ENCODE measurements at places on chromosomes 2 and 18. TPM values are rescaled to one million over a fixed set of nuclear protein-coding genes. Genes with fewer than 3 reads are reported as not detected.

The NEU2 gene
- not detected for total RNA-seq

The CCDC138 gene
- 16.0 TPM for total RNA-seq

The KRTCAP3 gene
- 7.9 TPM for total RNA-seq

The ORC4 gene
- 32.5 TPM for total RNA-seq

The KLHL29 gene
- 1.2 TPM for total RNA-seq

The PAIP2B gene
- 2.5 TPM for total RNA-seq

The C18orf32 gene
- 25.9 TPM for total RNA-seq

The FMNL2 gene
- 0.34 TPM for total RNA-seq

The TMEM150A gene
- total RNA-seq, result 0.91 TPM

The ACVR1C gene
- 2.6 TPM for total RNA-seq

The SERPINB10 gene
- not detected for total RNA-seq

The DOK6 gene
- total RNA-seq, result not detected

The REG3G gene
- not detected for total RNA-seq

The ZNF532 gene
- total RNA-seq, result 2.1 TPM

The NDC80 gene
- 117 TPM for total RNA-seq

The IL1RL1 gene
- total RNA-seq, result 0.74 TPM

The SEPTIN2 gene
- total RNA-seq, result 148 TPM

The SERPINB12 gene
- not detected for total RNA-seq

The DSG2 gene
- 0.23 TPM for total RNA-seq

The RBM44 gene
- total RNA-seq, result 1.0 TPM

The BMP10 gene
- not detected for total RNA-seq

The CAPG gene
- 39.8 TPM for total RNA-seq

The ACMSD gene
- not detected for total RNA-seq

The CYP1B1 gene
- total RNA-seq, result 40.4 TPM

The HOXD12 gene
- not detected for total RNA-seq

The KIAA2012 gene
- total RNA-seq, result not detected

The MYCN gene
- total RNA-seq, result not detected

The TTR gene
- not detected for total RNA-seq

The CSRNP3 gene
- not detected for total RNA-seq

The SPEG gene
- total RNA-seq, result 2.8 TPM

All from activated naive CD4-positive, alpha-beta T cell treated with anti-CD3 and anti-CD28 coated beads, Interleukin-2, amount 50 U/mL, for 72 hours (primary cell).